ENCODE measurements at places on chromosomes 5 and 9. TPM values are rescaled to one million over a fixed set of nuclear protein-coding genes. Genes with fewer than 3 reads are reported as not detected.

The TMEM252 gene
- polyA plus RNA-seq = not detected

The PDCD1LG2 gene
- 0.71 TPM for polyA plus RNA-seq

The ACER2 gene
- not detected for polyA plus RNA-seq

The NRARP gene
- polyA plus RNA-seq = not detected
